Stimulated activated CD8-positive, alpha-beta memory T cell treated with anti-CD3 and anti-CD28 coated beads, Interleukin-4, amount 100 ng/mL, for 1 hour (primary cell): ENCODE measurements at places on chromosomes 11 and 22.

DNA sequence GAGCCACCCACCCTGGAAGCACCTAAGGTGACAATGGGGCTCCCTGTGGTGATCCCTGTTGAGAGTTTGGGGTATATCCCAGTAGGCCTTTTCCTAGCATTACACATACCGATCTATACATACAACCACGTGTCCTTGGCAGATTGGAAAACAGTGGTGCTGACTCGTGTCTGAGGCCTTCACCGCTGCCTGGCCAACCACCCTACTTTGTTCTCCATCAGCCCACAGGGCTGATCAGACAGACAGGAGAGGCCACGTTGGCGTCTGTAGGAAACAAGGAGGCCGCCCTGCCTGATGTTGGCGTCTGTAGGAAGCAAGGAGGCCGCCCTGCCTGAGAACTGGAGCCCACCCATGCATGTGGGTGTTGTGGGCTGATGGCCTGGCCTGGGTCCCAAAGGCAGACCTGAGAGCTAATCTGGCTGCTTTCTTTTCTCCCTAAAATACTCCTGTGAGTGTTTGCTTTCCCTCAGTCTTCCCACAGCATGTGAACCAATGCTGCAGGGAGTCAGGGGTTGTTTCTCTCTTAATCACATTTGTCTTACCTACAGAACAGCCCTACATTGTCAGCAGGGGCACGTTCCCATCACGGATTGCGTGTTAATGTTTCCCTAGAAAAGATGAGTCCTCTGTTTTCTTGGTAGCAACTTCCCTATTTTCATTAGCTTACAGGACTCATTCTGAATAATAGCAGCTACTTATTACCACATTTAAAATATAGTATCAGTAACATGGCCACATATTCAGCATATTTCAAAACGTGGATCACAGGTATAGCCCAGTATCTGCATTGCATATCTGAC lies 57.2 kb downstream of the SBF1 start:
- DNase-seq = no peak

DNA sequence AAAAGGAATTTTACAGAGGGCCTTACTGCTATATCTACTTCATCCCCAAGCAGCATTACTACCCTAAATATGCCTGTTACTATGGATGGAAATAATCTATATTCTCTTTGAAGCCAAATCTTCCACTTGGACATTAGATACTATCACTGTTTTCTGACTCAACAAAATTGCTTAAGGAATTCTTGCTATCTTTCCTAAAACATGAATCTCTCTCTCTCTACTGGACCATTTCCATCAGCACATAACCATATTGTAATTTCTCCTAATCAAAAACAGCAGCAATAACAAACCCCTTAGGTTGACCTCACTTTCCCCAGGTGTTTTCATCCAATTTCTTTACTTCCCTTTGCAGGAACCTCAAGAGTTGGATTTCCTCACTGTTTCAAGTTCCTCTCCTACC lies 67.9 kb upstream of the BLID start:
- no peak for DNase-seq

GRCh38 chr22:36117053-36117554 lies 43.5 kb downstream of the APOL3 start:
- no peak for DNase-seq

DNA sequence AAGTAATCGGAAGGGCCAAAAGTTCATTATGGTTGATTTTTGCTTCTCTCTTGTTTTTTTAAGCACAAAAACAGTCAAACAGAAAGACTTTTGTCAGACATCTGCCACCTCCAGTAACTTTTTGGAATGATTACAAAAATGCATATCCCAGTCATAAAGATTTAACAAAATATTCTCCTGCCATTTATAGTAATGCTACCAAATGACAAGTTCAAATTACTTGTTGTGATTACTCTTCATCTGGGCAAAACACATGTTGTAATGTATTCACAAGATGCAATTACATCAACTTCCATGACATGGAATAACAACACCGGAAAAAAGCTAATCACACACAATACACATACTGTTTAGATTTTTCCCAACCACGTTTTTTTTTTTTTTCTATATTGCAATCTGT lies 1017.5 kb upstream of the TENM4 start:
- DNase-seq = no peak

DNA sequence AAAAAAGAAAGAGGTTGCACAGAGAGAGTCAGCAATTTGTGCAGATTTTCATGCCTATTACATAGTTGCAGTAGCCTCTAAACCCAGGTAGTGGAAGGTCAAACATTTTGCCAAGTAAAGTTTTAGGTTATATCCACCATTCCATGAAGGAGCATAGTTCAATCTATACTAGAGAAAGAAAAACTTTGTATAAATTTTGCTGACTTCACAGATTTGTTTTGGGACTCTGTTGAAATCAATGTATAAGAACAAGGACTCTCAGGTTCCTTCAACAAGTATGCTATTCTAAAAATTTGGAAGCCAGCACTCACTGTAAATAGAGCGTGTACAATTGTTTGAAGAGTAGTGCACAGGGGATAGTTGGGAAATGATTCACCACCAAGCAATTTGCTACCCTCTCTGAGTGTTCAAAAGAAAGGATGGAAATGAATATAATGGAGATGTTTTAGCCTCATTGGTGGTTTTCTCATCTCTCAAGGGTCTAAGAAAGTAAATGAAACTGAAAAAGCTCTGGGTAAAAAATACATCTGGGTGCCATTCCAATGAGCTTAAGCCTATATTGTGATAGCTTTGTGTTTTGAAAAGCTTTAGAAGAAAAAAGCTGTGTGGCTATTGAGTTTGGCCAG lies 508.4 kb upstream of the LUZP2 start:
- no peak for DNase-seq

DNA sequence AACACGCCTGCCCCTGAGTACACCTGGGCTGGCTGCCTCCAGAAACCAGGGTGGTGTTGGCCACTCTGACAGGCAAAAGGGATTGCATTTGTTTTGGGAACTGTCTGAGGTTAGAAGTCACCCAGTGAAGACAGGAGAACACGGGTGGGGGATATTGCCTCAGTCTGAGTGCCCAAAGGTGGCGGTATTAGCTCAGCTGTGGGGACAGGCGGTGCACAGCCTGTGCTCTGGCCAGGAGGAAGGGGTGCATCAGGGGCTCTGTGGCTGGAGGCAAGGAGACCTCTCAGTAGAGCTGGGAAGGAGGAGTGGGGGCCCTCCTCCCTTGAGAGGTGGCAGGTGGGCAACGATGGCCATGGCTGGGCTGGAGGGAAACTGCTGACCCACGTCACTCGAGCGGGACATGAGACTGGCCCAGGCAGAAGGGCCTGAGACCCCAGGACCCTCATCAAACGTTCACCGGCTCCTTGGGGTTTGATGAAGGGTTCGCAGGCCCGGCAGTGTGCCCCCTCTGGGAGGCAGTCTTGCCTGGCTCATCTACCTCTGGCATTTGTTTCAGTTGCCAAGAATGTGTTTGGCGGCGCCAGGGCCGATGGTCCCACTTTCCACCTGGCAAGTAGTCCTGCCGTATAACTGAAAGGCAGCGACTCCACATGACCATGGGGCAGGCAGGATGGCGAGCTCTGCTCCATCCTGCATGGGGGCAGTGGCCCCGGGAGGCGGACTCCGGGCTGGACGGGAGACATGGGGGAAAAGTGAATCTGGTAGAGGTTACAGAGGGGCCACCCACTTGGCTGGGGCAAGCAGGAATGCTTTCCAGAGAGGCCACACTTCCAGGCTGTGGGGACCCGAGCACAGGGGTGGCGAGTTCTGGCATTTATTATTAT lies 52.8 kb upstream of the SMIM38 start:
- DNase-seq = no peak

DNA sequence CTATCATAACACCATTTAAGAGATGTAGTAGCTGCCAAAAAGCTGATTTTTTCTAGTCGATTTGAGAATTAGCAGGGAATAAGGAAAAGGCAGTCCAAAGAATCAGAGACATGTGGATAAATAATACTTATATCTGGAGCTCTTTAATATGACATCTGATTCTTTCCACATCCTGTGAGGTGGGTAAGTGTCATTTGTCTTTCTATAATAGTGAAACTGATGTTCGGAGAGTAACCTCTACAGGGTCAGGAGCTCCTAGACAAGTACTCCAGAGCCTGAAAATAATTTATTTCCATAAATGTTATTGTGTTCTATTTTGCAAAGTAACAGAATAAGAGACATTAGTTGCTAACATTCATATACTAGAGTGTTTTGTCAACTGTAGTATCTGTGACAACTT lies 367.6 kb downstream of the DYNC2H1 start:
- no peak for DNase-seq

GRCh38 chr11:114796954-114797721 lies 118.8 kb downstream of the NXPE2 start:
- DNase-seq = no peak

DNA sequence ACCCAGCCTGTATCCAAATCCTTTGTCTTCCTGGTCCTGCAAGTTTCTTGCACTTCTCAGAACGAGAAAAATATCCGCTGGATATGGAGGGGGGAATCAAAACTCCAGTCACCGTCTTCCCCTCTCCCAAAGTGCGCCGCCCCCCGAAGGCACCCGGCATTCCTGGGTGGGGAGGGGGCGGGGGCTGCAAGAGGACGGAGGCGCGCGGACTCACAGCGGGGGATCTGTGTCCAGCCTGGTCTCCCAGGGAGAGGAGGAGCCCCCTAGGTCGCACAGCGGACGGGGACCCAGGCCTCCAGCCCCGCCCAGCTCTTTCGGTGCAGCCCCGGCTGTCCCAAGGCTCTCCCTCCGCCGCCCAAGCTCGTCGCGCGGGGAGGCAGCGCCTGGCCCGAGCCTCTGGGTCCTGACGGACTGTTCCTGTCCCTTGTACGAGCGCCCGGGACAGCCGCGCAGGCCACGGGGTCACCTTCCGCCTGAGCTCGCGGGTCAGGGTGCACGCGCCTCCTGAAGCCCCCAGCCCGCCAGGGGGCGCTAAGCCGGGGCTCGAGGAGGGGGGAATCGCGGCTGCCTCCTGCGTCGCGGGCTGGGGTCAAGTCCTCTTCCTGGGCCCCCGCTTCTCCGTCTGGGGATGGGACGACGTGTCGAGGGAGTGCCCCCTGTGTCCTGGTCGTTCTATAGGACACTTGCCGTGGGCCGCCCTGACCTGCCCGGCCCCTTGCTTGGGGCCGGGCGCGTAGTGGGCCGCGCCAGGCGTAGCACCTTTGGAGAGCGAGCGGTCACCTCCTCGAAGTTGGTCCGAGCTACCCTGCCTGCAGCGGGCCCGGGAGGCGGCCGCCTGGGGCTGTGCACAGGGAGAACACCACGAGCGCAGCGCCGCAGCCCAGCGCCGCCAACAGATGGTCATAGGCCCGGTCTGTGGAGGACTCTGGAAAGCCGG lies 2.4 kb upstream of the WNT11 start:
- peak; percentile 49 for DNase-seq

- DNase-seq = no peak
Observed at GRCh38 chr11:122019908-122020694, 95.9 kb downstream of the BLID start.

DNA sequence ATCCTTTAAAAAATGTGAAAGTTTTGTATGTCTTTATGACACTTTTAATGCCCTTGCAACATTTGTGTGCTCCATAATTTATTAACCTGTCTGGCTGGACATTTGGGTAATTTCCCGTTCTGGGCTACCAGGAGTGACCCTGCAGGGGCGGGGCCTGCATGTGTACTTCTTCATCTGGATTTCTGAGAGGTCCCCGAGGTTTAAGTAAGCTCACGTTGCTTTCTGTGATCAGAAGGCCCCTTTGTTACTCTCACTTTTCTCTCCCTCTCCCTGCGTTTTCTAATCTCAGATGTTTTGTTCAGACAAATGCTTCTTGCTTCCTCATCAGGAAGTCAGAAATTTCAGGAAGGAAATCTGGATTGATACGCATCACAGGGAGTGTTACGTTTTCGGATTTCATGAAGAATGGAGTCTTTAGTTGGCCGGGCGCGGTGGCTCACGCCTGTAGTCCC lies 78.9 kb upstream of the CRYBB3 start:
- no peak for DNase-seq

DNA sequence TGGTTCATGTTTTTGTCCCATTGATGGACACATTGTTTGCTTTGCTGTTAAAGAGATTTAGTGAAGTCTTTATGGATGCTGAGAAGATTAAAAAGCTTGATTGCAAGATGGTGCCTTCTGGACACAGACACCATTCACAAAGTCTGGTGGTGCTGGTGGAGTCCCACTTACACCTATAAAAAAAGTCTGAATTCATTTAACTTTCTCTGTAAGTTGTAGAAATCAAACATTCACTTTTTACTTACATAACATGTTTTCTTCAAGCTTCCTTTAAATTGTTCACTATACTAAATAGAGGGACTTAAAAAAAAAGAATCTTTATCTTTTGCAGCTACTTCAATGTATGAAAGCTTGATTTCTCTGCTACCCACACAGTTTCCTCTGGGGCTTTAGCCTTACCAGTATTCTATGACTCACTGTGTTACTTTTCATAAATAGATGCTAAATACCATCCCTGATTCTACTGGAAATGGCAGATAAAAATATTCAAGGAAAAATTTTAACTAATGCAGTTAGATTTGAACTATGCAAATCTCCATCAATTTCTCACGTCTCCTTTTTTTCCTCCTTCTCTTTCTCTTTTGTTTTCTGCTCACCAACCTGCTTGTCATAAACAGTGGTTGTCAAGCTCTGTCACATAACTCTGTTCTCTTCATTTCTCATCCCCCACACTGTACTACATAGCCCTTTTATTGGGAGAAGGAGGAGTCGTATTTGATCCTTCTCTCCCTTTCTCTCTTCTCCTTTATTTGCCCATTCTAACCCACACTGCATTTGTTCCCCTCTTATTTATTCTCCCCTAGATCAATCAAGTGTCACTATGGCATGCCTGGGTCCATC lies 89.7 kb downstream of the FAM76B start:
- no peak for DNase-seq

DNA sequence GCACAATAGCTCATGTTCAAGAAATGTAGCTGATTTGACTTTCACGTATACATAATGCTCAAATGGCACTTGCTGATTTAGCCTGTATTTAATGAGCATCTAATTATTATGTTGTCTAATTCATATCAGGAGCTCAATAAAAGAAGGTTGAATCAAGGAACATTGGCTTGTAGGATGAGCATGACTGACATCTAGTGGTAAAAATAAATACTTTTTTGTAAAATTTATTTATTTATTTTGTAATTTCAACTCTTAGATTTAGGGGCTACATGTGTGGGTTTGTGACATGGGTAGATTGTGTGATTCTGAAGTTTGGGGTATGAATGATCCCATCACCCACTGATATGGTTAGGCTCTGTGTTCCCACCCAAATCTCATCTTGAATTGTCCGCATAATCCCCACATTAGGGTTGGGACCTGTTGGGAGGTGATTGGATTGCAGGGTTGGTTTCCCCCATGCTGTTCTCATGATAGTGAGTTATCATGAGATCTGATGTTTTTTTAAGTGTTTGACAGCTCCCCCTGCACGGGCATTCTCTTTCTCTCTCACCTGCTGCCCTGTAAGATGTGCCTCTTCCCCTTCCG lies 1.7 kb upstream of the OR52E5 start:
- no peak for DNase-seq

DNA sequence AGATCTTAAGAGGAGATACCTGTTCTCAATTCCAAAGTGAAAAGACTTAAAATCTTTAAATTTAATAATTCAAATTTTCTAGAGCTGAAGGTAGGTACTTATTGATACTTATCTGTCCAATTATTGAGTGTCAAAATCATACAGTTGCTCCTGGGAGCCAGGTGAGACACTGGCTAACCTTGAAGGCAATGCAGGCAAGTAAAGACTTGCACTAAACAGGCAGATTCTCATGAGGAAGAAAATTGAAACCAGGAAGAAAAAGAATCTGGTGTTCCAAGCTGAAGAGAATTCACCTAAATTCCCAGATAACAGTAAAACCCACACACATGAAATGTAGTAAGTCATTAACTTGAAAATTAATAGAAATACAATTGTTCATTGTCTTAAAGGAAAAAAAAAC lies 30.3 kb downstream of the VSIG10L2 start:
- no peak for DNase-seq

GRCh38 chr11:65917434-65918210 lies 1.2 kb downstream of the C11orf68 start:
- DNase-seq = no peak
